ENCODE measurements at places on chromosomes 12 and 14. TPM values are rescaled to one million over a fixed set of nuclear protein-coding genes. Genes with fewer than 3 reads are reported as not detected.
A peak's percentile ranks its signal among the peaks of the same experiment; 100 is the strongest.

Gene PLD4
- not detected for total RNA-seq

Gene REM2
- total RNA-seq: 0.05 TPM

Gene VPS37B
- 11.9 TPM for total RNA-seq

DNA sequence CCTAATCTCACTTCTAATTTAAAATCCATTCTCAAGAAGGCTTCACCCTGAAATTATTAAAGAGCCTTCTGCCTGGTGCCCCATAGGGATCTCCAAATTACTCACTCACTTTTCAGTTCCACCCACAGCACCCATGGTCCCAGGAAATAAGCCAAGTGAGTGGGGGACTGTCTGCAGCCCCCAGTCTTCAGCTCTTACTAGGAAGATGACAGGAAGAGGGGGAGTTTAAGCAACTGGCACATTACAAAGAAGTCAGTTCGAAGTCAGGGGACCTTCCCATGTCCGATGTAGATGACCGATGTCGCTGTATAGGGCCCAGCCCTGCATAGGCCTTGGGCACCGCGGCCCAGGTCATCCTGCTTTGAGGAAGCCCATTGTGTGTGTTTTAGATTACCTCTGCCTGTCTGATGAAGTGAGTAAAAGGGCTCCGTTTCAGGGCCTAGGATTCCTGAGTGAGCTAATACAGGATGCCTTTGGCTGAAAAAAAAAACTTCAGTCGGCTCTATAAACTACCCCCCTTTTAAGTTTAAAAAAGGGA lies 1.9 kb downstream of the ACTN1 start:
- no peak for DNase-seq

DNA sequence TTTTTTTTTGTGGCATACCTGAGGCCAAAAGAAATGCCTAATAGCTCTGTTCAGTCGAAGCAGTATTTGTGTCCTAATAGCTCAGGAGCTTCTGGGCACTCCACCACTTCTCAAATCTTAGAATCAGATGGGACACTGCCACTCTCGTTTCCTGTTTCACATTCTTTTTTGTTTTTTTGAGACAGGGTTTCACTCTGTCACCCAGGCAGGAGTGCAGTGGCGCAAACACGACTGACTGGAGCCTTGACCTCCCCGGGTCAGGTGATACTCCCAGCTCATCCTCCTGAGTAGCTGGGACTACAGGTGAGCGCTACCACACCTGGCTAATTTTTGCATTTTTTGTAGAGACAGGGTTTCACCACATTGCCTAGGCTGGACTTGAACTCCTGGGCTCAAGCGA lies 52.7 kb downstream of the SPPL3 start:
- no peak for DNase-seq

GRCh38 chr14:48289701-48290100 lies 614.3 kb upstream of the MDGA2 start:
- DNase-seq: no peak

DNA sequence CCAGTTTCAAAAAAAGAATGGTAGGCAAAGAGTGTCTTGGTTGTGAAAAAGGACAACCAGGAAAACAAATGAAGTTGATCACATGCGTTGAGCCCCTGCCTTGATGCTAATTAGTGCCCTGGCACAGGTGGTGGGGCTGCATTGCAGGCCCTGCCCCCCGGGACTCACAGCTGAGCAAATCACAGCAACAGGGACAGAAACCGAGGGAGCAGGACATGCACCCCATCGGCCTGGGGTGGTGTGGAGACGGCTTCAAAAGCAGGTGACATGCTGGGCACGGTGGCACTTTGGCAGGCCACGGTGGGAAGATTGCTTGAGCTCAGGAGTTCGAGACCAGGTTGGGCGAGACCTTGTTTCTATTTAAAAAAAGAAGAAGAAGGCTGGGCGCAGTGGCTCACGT lies 1.1 kb upstream of the PAPLN start:
- no peak for DNase-seq

DNA sequence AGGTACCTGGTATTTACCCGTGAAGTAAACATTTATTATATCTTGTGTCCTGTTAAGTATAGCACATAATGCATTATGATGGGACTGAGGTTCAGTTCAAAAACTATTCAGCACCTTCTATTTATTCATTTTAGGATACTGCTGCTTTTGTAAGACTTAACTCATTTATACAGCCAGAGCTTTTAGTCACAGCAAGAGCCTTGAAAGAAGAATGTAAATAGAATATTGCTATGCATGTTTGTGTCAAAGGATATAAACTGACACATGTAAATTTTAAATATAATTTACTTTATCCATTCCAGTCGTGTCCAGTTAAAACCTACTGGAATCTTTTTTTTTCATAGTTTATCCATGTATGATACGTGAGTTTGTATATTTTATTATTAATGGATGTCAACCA lies 168.8 kb downstream of the FUT8 start:
- no peak for DNase-seq

Gene DCD
- not detected for total RNA-seq

DNA sequence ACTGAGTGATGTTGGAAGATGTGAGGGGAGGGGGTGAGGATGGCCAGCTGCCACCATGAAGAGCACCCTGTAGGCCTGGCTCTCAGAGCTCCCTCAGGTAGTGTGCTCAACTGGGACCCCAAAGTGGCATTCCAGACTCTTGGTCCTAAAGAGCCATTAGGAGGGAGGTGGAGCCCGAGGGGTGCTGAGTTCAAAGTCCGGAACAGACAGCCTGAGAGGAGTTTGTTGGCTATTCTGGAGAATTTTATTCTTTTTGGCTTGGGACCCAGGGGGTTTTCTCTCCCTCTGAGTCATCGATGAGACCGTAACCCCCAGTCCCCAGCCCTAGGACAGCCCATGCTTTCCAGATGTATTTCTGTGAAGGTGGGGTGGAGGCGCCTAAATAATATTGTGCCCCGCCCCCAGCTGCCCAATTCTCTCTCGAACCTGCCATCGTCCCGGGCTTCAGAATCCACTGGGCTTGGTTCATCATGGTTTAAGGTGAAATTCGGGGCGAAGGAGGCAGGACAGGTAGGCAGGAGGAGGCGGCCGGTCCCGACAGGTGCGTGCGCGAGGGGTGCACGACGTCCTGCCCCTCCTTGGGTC lies 690 bp upstream of the RBP5 start:
- DNase-seq: no peak

Gene PPP1R36
- not detected for total RNA-seq

DNA sequence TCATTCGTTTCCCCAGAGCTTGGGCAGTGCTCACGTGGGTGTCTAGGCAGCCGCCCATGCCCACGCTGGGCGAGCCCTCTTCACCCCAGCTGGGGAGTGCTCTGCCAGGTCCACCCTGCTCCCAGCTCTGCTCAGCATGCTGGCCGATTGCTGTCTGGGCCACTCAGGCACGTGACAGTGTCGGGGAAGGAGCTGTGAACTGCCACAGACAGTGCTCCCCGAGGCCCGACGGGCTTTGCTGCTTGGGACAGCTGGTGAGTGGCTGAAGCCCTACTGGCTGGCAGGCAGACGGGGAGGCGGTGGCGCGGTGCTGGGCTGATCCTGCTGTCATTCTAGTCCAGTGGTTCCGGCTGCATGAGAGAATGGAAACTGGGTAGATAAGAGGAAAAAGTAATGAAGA lies 15.8 kb downstream of the NOC4L start:
- no peak for DNase-seq

DNA sequence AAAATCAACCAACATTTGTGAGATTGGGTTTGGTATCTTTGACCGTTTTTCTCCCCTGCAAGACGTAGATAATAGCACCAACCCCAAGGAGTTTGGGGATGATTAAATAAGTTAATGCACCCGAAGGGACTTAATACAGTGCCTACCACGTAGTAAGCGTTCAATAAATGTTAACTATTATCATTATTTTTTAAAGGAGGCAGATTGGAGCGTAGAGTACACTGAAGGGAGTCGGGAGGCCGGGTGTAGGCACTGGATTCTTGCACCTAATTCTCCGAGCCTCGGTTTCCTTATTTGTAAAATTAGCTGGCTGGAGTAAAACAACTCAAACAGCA lies 367 bp upstream of the FRS2 start:
- no peak for DNase-seq

Gene DIP2B
- total RNA-seq: 32.1 TPM

Gene KRT73
- total RNA-seq: not detected

DNA sequence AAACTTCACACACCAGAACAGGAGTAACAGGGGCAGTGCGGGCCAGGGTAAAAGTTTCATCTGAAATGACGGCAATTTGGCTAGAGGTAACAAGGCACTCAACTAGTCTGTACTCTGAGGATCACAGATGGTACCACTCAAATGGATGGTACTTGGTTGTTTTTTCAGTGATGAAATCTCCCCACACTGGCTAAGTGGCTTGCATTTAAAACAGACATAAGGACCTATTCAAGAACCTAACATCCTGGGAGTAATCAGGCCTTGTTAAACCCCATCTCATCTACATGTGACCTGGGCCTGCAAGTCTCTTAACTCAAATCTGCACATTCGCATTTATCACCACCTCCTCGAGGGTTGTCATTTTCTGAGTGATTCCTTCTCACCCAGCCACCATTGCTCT lies 90.8 kb downstream of the PRKAB1 start:
- no peak for DNase-seq

Gene CLEC7A
- not detected for total RNA-seq

DNA sequence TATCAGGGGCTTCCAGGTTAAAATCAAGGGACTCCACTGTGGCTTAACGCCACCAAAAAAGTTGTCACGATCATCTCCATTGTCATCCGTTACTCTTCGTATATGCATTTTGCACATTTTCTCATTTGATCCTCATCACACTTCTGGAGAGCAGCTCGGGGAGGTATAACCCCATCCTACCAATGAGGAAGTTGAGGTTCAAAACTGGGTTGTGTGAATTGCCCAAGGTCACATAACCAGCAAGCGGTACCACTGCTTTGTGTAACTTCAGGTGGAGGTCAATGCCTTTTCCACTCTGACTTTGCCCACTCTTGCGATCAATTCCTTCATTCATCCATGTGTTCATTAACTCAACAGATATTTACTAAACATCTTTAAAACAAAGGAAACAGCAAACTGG lies 71.1 kb upstream of the CCND2 start:
- DNase-seq: no peak

DNA sequence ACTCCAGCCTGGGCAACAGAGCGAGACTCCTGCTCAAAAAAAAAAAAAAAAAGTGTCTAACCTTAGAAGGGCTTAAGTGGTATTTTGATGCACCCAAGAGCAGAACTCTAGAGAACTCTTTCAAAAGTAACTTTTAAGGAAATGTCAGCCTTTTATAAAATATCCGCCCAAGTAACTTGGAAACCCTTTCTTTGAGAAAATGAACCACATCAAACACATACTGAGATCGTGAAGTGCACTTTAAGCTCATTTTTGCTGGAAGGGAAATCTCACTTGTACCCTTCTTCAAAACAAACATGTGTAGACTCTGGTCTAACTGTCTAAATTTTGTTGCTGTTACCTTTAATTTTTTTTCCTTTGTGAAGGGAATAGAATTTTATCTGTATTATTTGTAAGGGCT lies 5.5 kb downstream of the C12orf56 start:
- no peak for DNase-seq

Gene RITA1
- 33.1 TPM for total RNA-seq

Gene RARG
- 13.6 TPM for total RNA-seq

DNA sequence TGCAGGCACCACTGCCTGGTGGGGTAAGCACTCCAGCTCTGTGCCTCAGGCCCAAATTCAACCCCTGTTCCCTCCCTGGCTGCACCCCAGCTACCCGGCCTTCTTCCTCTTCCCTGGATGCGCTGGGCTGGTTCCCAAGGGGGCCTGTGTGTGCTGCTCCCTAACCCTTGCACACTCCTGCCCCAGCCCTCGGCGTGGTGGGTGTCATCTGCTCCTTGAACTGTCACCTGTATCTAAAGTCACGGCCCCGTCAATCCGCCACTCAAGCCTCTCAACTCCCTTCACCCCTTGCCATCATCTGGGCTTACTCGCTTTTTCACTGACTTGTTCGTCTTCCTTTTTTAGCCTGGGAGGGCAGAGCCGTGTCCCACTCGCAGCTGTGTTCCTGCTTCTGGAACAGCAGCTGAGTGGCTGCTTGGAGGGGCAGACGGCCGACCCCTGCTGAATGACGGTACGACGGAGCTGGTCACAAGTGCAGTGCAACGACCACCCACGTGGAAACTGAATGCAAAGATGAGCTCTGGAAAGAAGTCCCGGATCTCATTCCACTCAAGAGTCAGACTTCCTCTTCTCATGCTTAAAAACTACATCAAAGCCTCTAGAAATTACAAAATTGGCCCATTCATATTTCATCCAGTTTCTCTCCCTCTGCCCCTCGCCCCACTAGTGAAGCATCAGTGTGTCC lies 138.9 kb downstream of the PIWIL1 start:
- no peak for DNase-seq

DNA sequence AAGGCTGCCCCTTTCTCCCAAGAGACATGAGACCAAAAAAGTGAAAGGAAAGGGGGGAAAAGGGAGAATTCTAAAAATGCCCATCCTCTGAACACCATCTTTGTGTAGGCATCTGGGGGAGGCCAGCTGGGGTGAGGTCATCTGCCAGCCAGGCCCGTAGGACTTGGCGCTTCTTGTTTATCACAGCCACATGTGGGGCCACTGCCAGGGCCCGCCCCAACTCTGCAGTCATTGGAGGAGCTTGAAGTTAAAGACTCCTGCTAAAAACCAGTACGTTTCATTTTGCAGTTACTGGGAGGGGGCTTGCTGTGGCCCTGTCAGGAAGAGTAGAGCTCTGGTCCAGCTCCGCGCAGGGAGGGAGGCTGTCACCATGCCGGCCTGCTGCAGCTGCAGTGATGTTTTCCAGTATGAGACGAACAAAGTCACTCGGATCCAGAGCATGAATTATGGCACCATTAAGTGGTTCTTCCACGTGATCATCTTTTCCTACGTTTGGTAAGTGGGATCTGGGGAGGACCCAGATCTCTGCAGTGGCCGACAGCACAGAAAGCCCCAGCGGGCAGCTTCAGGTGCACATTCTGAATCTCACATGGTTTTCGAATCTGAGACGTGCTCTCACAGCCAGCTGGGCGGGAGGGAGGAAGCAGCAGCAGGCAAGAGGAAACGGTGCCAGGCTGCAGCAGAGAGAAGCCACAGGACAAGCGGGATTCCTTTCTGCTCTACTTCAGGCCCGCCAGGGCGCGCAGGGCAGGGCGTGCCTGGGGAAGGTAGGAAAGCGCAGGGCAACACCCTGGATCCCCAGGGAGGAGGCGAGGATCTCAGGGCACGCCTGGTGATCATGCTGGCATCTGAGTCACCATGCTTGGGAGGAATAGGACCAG lies at the start of gene P2RX7:
TSS of gene P2RX7 (plus strand) at position 276 of the 881 bp plus-strand sequence. CDS start at position 371, 95 bp downstream.
- DNase-seq: peak; percentile 69

GRCh38 chr14:80434574-80435321 lies 223.4 kb upstream of the DIO2 start:
- no peak for DNase-seq

All from SJSA1 (cell line).